COR-L47 (cell line): ENCODE measurements at places on chromosomes 12 and 14.
A peak's percentile ranks its signal among the peaks of the same experiment; 100 is the strongest.

DNA sequence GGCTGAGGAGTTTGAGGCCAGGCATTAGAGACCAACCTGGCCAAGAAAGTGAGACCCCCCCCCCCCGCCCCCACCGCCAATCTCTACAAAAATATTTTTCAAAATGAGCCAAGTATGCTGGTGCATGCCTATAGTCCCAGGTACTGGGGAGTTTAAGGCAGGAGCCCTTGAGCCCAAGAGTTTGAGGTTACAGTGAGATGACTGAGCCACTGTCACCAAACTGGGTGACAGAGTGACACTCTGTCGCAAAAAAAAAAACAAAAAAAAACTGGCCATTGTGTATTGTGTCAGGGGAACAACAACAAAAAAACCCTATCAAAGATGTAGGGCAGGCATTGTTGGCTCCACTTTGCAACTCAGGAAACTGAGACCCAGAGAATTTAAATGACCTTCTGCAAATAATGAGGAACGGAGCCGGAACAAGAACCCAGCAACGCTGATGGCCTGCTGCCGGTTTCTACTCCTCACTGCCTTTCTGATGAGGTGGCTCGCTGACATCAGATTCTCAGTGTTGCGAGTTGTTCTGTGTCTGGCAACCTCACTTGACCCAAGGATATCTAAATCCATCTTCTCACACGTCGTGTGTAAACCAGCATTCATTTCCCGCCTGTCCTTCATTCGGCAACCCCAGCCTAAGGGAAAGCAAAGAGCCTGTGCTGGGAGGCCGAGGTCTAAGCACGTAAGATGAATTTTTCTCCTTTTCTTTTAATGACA is 195.2 kb upstream of the CRY1 start:
- DNase-seq: no peak

GRCh38 chr14:33794791-33795305 is 156.0 kb downstream of the EGLN3 start:
- no peak for DNase-seq

DNA sequence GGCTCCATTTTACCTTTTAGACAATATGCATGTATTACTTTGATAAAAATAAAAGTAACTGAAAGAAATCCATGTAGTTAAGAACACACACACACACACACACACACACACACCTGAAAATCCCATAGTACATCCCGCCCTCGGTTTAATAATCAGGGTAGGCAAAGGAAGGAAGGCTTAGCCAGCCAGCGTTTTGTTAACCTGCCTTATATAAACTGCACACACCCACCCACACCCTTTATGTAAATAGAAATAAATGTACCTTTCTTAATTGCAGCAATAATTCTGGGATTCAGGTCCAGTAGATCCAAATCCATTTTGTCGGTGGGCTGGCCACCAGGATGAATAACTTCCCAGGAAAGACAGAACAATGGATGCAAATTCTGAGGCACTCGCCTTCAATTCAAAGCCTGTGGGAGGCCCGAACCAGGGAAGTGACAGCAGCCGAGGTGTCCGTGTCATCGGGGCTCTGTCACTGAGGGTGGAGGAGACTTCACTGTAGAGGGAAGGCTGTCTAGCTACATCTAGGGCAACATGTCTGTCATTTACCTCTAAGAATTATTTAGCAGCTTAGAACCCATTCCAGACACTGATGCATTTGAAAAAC is 4.4 kb downstream of the XRCC3 start:
- peak; percentile 28 for DNase-seq

DNA sequence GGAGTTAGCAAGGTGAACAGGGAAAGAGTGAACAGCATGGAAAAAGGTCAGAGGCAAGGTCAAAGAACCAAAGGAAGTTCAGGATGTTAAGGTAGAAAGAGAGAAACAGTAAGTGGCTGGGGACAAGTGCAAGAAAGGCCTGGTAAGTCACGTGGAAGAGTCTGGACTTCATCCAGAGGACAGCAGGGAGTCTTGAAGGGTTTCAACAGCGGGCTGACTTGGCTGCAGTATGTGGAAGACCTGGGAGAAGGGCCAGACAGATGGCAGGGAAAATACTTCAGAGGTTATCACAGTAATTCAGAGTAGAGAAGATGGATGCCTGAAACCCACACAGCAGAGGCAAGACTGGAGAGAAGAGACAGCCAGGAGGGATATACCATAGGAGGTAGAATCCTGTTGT is 34.0 kb downstream of the CIT start:
- no peak for DNase-seq

- no peak for DNase-seq
These were observed 11.6 kb upstream of the UNC119B start for GRCh38 chr12:120698665-120699064.

DNA sequence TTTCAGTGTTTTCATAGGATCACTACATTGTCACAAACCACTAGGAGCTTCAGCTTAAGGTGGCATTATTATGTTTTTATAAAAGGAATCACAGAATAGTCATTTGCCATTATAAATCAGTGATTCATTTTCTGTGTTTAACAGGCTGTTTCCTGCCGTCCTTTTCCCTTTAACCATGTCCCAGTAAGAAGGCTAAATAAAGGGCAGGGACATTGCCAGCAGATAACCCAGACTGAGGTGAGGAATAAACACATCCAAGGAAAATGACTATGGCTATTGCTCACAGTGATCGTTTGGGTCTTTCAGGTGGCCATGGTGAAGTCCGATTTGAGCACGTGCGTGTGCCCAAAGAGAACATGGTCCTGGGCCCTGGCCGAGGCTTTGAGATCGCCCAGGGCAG is 17.9 kb upstream of the ALDH2 start:
- no peak for DNase-seq

DNA sequence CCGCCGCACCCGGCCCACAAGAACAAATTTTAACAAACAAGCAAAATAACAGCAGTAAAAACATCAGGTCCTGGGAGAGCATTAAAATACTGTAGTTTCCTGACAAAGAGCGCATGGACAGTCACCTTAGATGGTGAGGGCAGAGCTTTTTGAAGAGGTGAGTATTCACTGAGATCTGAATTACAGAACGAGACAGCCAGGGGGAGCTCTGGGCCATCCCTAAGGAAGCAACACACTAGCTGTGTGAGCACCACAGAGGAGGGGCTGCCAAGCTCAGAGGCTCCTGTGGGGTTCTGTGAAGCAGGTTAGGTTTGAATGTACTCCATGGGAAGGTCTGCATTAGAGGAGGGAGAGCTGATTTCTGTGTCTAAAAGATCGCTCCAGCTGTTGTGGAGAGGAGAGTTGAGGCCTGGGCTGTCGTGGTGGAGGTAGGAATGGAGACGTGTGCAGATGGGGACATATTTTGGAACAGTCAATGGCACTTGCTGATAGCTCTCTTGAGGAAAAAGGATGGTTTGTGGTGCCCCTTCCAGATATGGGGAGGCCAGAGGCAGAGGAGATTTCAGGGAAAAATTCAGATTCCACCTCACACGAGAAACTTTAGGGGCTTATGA is 72.9 kb downstream of the TRAFD1 start:
- DNase-seq: peak; percentile 55

DNA sequence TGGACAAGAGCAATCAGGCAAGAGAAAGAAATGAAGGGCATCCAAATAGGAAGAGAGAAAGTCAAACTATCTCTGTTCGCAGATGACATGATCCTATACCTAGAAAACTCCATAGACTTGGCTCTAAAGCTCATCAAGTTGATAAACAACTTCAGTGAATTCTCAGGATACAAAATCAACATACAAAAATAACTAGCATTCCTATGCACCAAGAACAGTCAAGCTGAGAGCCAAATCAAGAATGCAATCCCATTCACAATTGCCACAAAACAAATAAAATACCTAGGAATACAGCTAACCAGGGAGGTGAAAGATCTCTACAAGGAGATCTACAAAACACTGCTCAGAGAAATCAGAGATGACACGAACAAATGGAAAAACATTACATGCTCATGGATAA is 417.5 kb upstream of the ATP2B1 start:
- no peak for DNase-seq

DNA sequence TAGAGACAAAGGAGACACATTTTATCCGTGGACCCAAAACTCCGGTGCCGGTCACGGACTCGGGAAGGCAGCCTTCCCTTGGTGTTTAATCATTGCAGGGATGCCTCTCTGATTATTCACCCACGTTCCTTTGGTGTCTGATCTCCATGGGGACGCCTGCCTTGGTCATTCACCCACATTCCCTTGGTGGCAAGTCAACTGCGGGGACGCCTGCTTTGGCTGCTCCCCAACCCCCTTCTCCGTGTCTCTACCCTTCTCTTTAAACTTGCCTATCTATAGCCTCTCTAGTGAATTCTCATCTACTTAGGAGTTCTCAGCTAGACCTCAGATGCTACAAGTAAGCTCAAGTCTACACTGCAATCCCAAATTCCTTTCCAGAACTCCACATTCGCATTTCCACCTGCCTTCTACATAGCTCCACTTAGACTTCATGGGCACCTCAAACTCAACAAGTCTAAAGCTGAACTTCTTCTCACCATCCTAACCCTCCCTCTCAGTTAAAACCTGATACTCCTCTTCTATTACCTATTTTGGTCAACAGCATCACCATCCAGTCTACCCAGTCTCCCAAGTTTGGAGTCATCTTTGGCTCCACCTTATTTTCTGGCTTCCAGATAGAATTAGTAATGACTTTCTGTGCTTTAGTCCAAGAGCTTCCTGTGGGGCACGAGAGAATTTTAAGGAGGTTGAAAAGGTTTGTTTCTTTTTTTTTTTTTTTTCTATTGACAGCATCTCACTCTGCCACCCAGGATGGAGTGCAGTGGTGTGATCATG is 14.4 kb downstream of the SPTLC2 start:
- DNase-seq: no peak

GRCh38 chr14:24095271-24096068 is 1.4 kb downstream of the PCK2 start:
- no peak for DNase-seq

DNA sequence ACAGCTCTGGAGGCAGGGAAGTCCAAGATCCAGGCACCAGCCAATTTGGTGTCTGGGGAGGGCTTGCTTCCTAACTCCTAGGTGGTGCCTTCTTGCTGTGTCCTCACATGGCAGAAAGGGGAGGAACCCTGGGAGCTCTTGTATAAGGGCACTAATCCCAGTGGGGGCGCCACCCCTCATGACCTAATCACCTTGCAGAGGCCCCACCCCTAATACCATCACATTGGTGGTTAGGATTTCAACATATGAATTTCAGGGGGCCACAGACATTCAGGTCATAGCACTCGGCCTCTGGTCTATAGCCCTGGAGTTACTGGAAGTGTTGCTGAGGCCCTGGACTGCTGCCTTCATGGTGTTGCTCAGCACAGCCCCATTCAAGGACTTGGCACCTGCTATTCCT is 14.6 kb downstream of the PSMD9 start:
- no peak for DNase-seq

DNA sequence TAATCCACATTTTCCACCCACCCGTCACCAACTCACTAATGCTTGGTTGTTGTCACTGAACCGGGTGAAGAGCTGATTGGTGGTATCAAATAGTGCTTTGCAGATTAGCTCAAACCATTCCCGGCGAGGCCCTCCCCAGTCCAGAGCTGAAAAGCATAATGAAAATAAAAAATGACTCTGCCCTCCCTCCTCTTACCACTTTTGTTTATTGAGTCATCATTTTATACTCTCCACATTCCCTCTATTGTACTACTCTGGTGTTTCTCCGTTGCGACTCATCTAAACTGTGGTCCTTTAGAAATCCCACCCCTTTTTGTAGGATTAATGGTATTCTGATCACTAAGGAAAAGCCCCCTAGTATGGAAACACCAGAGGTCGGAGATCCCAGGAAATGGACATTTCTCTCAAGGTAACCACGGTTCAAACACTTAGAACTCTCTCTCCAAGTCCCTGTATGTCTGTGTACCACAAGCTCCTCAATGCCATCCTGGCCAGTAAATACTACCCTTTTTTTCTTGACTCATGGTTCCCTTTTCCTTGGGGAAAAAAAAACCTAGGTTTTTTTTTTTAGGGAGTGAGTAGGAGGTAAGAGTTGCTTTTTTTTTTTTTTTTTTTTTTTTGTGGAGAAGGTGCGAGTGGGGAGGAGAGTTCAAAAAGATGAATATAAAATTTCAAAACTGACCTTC is 42.0 kb downstream of the AREL1 start:
- DNase-seq: no peak

- no peak for DNase-seq
These were observed 73.6 kb downstream of the SRGAP1 start for GRCh38 chr12:63917864-63918799.

DNA sequence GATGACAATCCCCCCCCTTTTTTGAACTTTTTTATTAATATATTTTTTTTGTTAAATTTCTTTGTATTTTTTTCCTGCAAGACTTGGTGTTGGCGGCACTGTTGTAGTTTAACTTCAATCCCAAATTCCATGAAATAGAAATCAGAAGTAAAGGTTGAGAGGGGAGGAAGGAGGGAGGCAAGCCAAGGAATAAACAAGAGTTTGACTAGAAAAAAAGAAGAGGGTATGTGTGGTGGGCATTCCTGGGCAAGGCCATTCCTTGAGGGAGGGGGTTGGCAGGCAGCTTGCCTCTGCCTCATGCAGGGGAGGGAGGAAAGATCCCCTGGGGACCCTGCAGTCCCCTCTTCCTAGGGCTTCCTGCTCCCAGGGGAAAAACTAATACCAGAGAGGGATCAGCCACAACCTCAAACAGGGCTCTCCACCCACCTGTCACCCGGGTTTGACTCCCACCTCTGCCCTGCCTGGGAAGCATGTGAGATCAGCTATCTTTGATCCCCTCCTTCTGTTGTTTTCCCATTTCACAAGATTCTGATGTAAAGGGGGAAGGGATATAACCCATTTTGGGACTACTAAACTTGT is 519 bp upstream of the AP1G2 start:
- DNase-seq: no peak

DNA sequence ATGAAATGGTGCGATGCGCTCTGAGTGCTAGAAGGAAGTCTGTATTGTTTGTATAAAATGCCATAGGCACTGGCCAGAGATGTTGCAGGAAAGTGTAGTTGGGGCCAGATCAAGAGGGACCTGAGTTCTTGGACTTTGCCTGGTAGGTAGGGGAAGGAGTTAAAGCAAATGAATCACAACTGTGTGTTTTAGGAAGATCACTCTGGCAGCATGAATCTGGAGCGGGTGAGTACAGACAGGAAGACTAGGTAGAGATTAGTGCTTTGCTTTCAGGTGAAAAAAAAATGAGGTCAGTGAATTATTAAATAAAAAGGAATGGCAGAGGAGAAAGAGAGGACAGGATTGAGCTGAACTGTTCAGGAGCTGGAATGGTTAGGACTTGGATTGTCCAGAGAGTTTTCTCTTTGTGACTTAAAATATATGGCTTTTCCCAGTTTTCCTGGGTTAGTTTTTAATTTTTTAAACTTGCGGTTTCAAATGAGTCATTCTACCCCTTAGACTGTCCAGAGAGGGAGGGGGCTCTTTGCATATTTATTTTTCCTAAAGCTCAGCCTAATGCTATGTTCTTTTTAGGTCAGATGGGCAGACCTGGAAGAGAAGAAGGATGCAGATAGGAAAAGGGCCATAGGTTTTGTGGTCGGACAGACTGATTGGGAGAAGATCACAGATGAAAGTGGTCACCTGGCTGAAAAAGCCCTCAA is 41.1 kb downstream of the PROX2 start:
- DNase-seq: no peak

DNA sequence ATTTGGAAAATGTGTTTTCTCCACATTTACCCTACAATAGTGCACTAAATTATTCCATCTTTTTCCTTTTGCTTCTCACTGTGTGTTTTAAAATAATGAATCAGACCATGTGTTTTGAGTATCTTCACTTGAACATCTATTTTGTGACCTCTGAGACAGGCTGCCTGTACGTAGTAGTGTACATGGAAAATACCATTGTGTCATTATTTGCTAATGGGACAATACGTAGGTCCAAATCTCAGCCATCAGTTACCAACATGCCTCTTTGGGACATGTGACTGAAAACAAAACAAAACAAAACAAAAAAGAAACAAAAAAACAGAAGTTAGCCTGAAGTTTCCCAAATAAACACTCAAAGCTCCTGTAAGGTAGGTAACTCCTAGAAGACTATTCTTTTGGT is 7.1 kb upstream of the MYF6 start:
- no peak for DNase-seq
